ENCODE measurements at places on chromosomes 1 and 21. TPM values are rescaled to one million over a fixed set of nuclear protein-coding genes. Genes with fewer than 3 reads are reported as not detected.
A peak's percentile ranks its signal among the peaks of the same experiment; 100 is the strongest.

GRCh38 chr1:119097380-119097779 is 43.1 kb downstream of the WARS2 start:
- H3K4me1 ChIP-seq: no peaks in the 10 kb centered on the region
- H3K4me3 ChIP-seq: no peak overlapping the region
- no peaks in the 10 kb centered on the region for H3K27me3 ChIP-seq
- no peak for DNase-seq
- no peaks in the 10 kb centered on the region for H3K36me3 ChIP-seq

DNA sequence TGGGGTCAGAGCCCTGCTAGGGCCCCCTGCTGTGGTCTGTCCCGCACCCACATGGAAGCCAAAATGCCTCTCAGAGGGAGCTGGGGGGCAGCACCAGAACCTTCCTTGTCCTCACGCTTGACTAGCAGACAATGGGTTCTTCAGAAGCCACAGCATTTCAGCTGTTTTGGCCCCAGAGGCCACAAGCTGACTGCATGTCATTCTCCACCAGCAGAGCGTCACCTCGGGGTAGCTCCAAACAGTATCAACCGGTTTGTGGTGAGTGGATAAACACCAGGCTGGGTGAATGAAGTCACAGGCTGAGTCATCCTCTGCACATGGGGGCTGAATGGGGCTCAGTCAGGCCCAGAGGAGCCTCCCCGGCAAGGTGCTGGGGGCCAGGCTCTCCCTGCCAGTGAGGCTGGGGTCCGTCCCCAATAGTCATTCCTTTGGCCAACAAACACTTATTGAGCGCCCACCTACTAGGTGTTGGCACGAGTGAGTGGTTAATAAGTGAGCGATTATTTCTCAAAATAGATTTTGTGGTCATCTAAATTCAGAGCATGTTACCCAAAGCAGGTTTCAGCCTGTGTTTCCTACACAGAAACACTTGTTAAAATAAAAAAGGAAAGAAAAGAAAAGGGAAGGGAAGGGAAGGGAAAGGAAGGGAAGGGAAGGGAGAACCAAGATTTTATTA is 9.1 kb downstream of the OLIG1 start:
- H3K27me3 ChIP-seq: peaks cover 4% of the 10 kb centered on the region
- H3K4me1 ChIP-seq: peaks cover 18% of the 10 kb centered on the region
- DNase-seq: peak; percentile 88
- H3K4me3 ChIP-seq: no peak overlapping the region
- no peaks in the 10 kb centered on the region for H3K36me3 ChIP-seq
- no peak overlapping the region for H3K27ac ChIP-seq

DNA sequence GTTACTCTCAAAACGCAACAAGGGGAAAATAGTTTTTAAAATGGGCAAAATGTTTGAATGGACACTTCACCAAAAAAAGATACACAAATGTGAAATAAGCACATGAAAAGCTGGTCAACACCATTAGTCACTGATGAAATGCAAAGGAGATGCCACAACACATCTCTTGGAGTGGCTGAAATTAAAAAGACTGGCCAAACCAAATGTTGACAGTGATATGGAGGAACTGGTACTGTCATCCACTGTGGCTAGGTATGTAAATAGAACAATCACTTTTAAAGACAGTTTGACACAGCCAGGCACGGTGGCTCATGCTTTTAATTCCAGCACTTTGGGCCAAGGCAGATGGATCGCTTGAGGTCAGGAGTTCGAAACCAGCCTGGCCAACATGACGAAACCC is 91.1 kb downstream of the POFUT2 start:
- DNase-seq: no peak
- no peaks in the 10 kb centered on the region for H3K27me3 ChIP-seq
- no peak overlapping the region for H3K4me3 ChIP-seq
- no peaks in the 10 kb centered on the region for H3K4me1 ChIP-seq
- H3K27ac ChIP-seq: no peak overlapping the region

GJB3 gene
- total RNA-seq: not detected

GRCh38 chr1:84870591-84870990 is 22.4 kb downstream of the LPAR3 start:
- no peaks in the 10 kb centered on the region for H3K4me1 ChIP-seq
- no peaks in the 10 kb centered on the region for H3K27me3 ChIP-seq
- H3K4me3 ChIP-seq: no peak overlapping the region

DNA sequence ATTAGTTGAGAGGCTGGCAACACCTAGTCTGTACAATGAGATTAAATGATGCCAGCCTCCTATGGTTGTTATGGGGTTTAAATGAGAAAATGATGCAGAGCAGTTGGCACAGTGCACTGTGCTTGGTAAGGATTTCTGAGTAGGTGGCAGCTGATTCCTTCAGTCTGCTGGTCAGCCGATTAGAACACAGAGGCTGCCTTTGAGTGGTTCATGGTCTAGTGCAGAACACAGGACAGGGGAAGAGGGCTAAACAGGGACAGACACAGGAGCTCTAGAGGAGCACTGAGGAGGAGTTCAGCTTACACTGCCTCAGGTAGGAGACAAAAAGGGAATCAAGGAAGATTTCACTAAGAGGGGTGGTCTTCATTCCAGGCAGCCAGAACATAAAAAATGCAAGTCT is 1.4 kb downstream of the TIE1 start:
- no peak overlapping the region for H3K27ac ChIP-seq
- H3K27me3 ChIP-seq: no peaks in the 10 kb centered on the region
- H3K36me3 ChIP-seq: no peaks in the 10 kb centered on the region
- no peak overlapping the region for H3K4me3 ChIP-seq

LRRN2 gene
- not detected for total RNA-seq

ELAVL4 gene
- total RNA-seq: not detected

SPRR5 gene
- not detected for total RNA-seq

SMYD2 gene
- total RNA-seq: 21.7 TPM

FAM131C gene
- not detected for total RNA-seq

GRCh38 chr1:232529747-232530146 is 100.2 kb downstream of the SIPA1L2 start:
- no peak overlapping the region for H3K4me3 ChIP-seq
- no peaks in the 10 kb centered on the region for H3K36me3 ChIP-seq
- H3K27ac ChIP-seq: no peak overlapping the region
- DNase-seq: no peak
- no peaks in the 10 kb centered on the region for H3K4me1 ChIP-seq

DNA sequence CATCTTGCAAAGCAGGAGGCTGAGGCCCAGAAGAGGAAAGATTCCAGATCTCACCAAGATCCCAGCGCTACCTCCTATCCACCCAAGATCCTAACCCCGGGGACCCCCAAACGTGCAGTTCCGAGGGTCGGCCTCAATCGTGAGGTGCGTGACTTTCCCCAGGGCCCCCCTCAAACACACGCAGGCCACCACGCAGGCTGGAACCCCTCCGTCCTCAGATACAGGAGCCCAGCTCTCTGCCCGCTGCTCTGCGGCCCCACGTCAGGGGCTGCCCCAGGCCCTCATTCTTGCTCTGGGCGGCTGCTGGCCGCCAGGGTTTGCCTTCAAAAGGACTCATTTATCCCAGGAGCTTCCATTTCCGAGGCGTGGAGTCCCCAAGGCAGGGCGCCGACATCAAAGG is 39.9 kb downstream of the KRTAP10-1 start:
- no peaks in the 10 kb centered on the region for H3K36me3 ChIP-seq
- no peaks in the 10 kb centered on the region for H3K27me3 ChIP-seq
- H3K4me3 ChIP-seq: no peak overlapping the region
- H3K27ac ChIP-seq: no peak overlapping the region
- H3K4me1 ChIP-seq: no peaks in the 10 kb centered on the region

- no peaks in the 10 kb centered on the region for H3K36me3 ChIP-seq
- H3K27ac ChIP-seq: peak overlapping the region; percentile 30
- DNase-seq: no peak
- H3K4me3 ChIP-seq: peak overlapping the region; percentile 46
- H3K27me3 ChIP-seq: no peaks in the 10 kb centered on the region
Observed at GRCh38 chr1:27724961-27725373, 794 bp upstream of the FAM76A start.

GRCh38 chr1:98496256-98496995 is 165.1 kb upstream of the SNX7 start:
- no peak for DNase-seq
- no peaks in the 10 kb centered on the region for H3K4me1 ChIP-seq
- no peak overlapping the region for H3K27ac ChIP-seq
- no peaks in the 10 kb centered on the region for H3K27me3 ChIP-seq
- no peaks in the 10 kb centered on the region for H3K36me3 ChIP-seq

NPPB gene
- not detected for total RNA-seq

EPHX1 gene
- total RNA-seq: 2.6 TPM

EXTL1 gene
- not detected for total RNA-seq

DNA sequence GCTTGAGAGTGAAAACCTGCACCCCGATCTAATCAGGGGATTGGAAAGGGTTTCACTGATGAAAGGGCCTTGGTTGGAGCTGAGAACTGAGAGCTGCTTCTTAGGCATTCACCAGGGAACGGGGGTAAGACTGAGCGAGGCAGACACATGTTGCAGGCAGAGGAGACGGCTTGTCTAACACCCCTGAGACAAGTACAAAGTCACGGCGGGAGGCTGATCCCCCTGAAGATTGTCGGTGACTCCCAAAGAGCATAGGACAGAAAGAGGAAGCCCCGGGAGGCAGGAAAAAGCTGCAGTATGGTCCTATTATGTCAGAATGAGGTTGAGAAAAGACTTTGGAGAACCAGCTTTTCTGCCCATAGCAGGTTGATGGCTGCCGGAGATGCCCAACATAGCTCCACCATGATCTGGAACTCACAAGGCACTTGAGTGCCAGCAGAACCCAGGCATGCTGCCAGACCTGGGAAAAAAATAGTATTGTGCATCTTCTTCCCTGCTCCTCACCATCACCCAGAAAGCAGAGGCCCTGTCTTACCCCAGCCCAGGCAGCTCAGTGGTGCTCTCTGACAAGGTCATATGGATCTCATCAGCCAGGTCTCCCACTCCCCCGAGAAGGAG is 463.9 kb upstream of the PROX1 start:
- no peaks in the 10 kb centered on the region for H3K27me3 ChIP-seq
- no peaks in the 10 kb centered on the region for H3K4me1 ChIP-seq
- no peaks in the 10 kb centered on the region for H3K36me3 ChIP-seq
- H3K4me3 ChIP-seq: no peak overlapping the region
- DNase-seq: no peak

CFHR3 gene
- not detected for total RNA-seq

- no peaks in the 10 kb centered on the region for H3K27me3 ChIP-seq
- peaks cover 41% of the 10 kb centered on the region for H3K36me3 ChIP-seq
- no peaks in the 10 kb centered on the region for H3K4me1 ChIP-seq
- DNase-seq: no peak
- no peak overlapping the region for H3K27ac ChIP-seq
Observed at GRCh38 chr1:37888022-37888700, 28.8 kb upstream of the MTF1 start.

RUNX3 gene
- total RNA-seq: 151 TPM

- no peaks in the 10 kb centered on the region for H3K36me3 ChIP-seq
- H3K27ac ChIP-seq: no peak overlapping the region
- peaks cover 4% of the 10 kb centered on the region for H3K4me1 ChIP-seq
- no peak overlapping the region for H3K4me3 ChIP-seq
Observed at GRCh38 chr1:100459358-100460114, 78.4 kb upstream of the GPR88 start.

GRCh38 chr1:228445843-228446650 is 29.4 kb upstream of the TRIM17 start:
- no peak for DNase-seq
- H3K4me1 ChIP-seq: no peaks in the 10 kb centered on the region
- peak overlapping the region; percentile 47 for H3K4me3 ChIP-seq

DNA sequence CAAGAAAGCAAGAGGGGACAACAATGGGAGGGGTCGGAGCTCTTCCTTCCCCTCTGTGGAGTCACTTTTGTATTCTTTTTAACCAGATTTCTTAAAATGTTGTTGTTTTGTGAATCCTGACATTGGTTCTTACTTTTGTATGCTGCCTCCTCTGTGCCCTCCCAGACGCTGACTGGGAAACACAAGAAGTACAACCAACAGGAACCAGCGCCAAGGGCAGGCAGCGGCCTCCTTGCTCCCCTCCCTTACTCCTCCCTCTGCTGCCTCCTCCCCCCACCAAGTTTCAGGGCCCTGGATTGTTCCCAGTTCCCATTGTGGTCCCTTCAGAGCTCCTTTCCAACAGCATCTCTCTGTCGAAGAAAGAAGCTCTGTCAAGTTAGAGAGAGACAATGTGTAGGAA is 111.1 kb downstream of the BRINP2 start:
- no peaks in the 10 kb centered on the region for H3K36me3 ChIP-seq
- DNase-seq: no peak
- H3K4me1 ChIP-seq: no peaks in the 10 kb centered on the region
- H3K27me3 ChIP-seq: peaks cover 2% of the 10 kb centered on the region

- no peak overlapping the region for H3K27ac ChIP-seq
- H3K27me3 ChIP-seq: no peaks in the 10 kb centered on the region
- H3K4me3 ChIP-seq: no peak overlapping the region
Observed at GRCh38 chr1:246691622-246692495, 32.4 kb upstream of the SCCPDH start.

CLDN17 gene
- not detected for total RNA-seq

FCER1A gene
- total RNA-seq: not detected

DNA sequence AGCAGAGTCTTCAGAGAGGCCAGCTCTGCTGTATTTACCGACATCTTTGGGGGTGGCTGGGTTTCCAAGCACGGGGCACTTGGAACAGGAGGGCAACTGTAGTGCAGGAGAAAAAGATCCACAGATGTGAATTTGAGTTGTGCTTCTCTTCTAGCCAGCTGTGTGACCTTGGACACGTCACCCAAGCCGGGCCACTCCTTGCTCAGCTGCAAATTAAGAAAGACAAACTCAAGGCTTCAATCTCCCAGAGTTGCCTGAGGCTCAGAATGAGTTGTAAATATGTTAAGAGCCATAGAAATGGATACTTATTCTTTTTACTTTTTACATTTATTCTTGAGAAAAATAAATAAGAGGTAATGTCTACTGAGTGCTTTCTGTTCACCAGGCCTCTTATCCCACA is 24.3 kb downstream of the GRIK3 start:
- no peaks in the 10 kb centered on the region for H3K4me1 ChIP-seq
- DNase-seq: no peak
- no peak overlapping the region for H3K4me3 ChIP-seq
- no peak overlapping the region for H3K27ac ChIP-seq
- no peaks in the 10 kb centered on the region for H3K27me3 ChIP-seq

- peaks cover 54% of the 10 kb centered on the region for H3K4me1 ChIP-seq
- peaks cover 4% of the 10 kb centered on the region for H3K36me3 ChIP-seq
- no peaks in the 10 kb centered on the region for H3K27me3 ChIP-seq
- H3K27ac ChIP-seq: peak overlapping the region; percentile 36
- DNase-seq: no peak
- no peak overlapping the region for H3K4me3 ChIP-seq
Observed at GRCh38 chr1:167681024-167681423, 40.8 kb upstream of the MPZL1 start.

INSRR gene
- total RNA-seq: not detected

- no peaks in the 10 kb centered on the region for H3K27me3 ChIP-seq
- H3K4me3 ChIP-seq: no peak overlapping the region
- H3K4me1 ChIP-seq: 0 out of 2 replicates have a peak, but pooled peaks cover 3% of the 10 kb centered on the region
- H3K36me3 ChIP-seq: no peaks in the 10 kb centered on the region
- no peak for DNase-seq
Observed at GRCh38 chr1:208161005-208161404, 83.2 kb downstream of the PLXNA2 start.

DNA sequence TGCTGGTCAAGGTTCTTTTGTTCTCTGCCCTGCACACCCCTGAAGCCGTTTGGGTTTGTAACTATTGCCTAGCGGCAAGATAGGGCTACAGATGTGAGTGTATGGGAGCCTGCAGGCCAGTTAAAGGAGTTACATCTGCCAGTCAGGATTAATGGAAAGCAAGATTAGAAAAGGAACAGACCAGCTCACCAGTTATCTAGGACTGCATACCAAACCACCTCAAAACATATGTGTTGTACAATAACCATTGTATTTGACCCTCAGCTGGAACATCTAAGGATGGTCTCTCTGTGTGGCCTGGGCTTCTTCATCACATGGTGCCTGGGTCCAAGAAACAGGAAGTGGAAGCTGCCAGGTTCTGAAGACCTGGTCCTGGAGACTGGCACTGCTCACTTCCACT is 52.5 kb upstream of the FBXO28 start:
- no peaks in the 10 kb centered on the region for H3K4me1 ChIP-seq
- H3K27ac ChIP-seq: no peak overlapping the region
- H3K36me3 ChIP-seq: no peaks in the 10 kb centered on the region
- no peak for DNase-seq
- no peak overlapping the region for H3K4me3 ChIP-seq
- H3K27me3 ChIP-seq: no peaks in the 10 kb centered on the region

C1QA gene
- total RNA-seq: 0.59 TPM

All from GM12878 (cell line).